ENCODE measurements at places on chromosomes 16 and 17. TPM values are rescaled to one million over a fixed set of nuclear protein-coding genes. Genes with fewer than 3 reads are reported as not detected.

Gene HOXB2
- total RNA-seq, result 14.2 TPM

Gene SEPTIN12
- not detected for total RNA-seq

Gene CD68
- total RNA-seq, result 40.0 TPM

Gene AANAT
- not detected for total RNA-seq

Gene ETV4
- total RNA-seq, result 5.4 TPM

Gene EME1
- total RNA-seq, result 2.9 TPM

Gene PRSS22
- total RNA-seq, result 38.8 TPM

Gene LPO
- not detected for total RNA-seq

Gene TMC7
- total RNA-seq, result 1.7 TPM

DNA sequence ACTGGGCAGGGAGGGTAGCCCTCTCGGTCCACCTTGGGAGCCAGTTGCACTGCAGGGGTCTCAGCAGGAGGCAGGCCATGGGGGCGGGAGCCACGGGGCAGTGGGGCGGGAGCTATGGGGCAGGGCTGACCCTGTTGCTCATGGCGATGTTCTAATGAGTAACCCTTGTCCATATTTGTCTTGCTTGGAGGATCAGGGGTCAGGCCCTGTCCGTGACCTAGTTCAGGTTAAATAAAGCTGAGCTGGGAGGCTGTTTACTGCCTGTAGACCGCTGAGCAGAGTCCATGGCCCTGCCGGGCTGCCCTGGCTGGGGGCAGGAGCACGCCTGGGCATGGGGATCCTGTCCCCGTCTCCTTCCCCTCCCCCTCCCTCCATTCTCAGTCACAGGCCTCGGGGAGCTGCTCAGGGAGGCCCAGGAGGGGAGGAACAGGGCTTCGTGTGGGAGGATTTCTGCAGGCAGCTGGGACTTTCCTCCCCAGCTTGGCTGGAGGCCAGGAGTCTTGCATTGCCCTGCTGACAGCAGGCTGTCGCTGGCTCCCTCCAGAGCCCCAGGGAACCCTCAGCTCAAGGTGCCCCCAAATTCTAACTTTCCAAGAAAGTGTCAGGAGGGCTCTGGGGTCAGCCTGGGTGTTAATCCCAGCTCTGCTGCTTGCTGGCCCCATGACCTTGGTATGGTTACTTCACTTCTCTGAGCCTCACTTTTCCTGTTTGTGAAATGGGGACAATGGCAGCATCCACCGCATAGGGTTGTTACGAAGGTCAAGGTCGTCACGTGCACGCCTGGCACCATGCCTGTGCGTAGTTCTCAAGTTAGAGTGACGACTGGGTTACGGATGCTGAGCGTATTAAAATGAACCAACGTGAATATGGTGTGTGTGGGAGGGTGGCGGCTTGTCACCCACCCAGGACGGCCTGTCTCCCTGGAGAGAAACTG, 6.1 kb upstream of the SERPINF2 start:
- no peak for DNase-seq

- no peak for DNase-seq
These were observed 55.5 kb upstream of the FAM20A start for GRCh38 chr17:68656666-68657065.

DNA sequence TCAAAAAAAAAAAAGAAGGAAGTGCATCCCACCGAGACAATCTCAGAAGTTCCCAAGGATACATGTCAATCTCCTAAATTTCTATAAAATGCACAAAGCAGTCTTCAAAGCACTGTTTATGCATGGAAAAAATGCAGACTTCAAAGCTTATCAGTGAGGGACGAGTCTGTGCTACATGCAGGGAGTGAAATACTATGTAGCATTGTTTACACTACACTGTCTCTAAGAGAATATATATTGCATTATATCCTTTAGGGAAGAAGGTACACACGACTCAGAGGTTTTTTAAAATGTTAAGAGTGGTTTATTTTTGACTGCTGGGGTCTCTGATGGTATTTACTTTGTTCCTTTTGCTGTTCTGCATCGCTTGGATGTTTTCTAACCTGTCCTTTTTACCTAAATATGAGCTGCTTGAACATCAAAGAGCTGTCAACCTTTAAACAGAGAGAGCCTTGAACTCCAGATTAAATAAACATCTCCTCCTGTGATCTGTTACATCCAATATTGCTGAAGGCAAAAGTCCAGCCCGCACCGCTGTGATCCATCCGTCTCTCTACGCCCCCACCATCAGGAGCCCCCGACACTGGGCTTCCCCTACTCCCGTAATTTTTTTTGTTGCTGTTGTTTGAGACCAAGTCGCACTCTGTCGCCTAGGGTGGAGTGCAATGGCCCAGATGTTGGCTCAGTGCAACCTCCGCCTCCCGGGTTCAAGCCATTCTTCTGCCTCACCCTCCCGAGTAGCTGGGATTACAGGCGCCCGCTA, 1.4 kb downstream of the FBXO31 start:
- no peak for DNase-seq

- DNase-seq, result no peak
These were observed 1.5 kb downstream of the HLF start for GRCh38 chr17:55266051-55266957.

DNA sequence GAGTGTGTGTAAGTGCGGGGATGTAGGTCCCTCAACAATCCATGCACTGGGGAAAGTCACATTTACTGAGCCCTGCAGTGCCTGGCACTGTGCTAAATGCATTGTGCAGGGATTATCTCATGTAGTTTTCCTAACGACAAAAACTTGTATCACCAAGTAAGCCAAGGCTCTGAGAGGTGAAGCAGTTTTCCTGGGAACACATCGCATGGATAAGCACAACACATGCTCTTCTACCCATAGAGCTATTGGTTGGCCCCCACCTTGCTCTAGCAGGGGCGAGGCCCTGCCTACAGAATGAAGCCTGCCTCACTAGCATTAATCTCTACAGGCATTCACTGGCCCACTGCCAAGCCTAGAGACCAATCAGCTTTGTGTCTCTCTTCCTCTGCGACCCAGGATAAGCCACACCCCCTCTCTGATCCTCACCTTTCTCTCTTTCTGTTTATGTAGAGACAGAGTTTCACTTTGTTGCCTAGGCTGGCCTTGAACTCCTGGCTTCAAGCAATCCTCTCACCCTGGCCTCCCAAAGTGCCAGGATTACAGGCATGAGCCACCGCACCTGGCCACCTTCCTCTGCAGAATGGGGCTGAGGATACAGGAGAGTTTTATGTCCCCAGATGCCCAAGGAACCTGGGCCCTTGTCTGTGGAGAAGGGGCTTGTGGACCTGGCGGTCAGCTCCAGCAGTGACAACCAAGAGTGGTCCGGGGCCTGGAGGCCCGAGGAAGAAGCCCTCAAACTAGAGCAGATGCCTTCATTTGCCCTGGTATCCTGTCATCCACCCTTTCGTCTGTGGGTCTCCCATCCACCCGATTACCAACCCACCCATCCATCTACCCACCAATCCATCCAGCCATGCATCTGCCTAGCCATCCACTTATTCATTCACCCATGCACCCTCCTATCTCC, 12.8 kb downstream of the CDH16 start:
- no peak for DNase-seq

- no peak for DNase-seq
These were observed 99.9 kb downstream of the MSI2 start for GRCh38 chr17:57356153-57356718.

- no peak for DNase-seq
These were observed 39.3 kb upstream of the AQP8 start for GRCh38 chr16:25177512-25177830.

- DNase-seq, result no peak
These were observed 126.6 kb downstream of the RPTOR start for GRCh38 chr17:80671039-80671824.

GRCh38 chr16:85514598-85515318, 98.4 kb upstream of the GSE1 start:
- DNase-seq, result no peak

DNA sequence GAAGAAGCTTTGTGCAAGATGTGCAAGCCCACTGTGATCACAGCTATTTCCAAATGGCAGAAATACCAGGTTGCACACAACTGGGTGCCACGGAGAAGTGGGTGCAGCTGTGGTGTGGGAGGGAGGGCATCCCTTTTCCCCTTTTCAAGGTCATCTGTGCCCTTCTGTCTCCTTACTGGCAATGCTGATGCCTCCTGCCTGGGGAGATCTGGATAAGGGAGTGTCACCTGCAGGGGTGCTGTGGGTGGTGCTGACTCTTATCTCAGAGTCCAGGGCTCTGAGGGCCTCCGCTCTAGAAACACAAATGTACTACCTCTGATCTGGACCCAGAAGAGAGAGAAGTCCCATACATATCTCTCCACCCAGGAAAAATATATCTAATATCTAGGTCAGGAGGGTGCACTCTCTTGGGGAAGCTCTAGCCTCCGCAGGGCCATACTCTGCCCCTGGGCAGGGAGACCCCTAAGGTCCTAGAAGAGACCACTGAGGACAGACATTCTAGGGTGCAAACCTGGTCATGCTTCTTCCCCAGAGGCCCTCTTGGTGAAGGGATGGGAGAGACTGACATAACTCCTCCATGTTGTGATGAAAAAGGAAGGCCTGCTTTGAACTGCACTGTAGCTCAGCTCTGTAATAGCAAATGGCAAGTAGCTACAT, 18.5 kb downstream of the NPRL3 start:
- DNase-seq, result no peak

GRCh38 chr16:2884041-2884451, 1.0 kb downstream of the FLYWCH2 start:
- no peak for DNase-seq

DNA sequence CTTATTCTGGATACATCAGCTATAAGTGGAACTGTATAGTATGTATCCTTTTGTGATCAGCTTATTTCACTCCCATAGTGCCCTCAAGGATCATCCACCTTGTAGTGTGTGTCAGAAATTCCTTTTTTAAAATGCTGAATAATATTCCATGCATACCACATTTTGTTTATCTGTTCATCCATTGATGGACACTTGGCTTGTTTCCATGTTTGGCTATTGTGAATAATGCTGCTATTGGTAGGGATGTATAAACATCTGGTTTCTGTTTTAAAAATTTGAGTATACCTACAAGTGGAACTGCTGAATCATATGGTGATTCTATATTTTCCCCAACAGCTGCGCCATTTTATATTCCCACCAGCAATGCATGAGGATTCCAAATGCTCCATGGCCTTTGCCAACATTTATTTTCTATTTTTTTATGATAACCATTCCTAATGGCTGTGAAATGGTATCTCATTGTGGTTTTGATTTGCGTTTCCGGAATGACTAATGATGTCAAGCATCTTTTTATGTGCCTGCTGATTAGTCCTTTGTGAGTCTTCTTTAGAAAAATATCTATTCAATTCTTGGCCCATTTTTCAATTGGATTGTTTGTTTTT, 11.6 kb downstream of the RCVRN start:
- no peak for DNase-seq

GRCh38 chr17:63918305-63918704, 334 bp downstream of the GH1 start:
- DNase-seq, result no peak

- DNase-seq, result no peak
These were observed 3.5 kb upstream of the CDC27 start for GRCh38 chr17:47192554-47192953.

DNA sequence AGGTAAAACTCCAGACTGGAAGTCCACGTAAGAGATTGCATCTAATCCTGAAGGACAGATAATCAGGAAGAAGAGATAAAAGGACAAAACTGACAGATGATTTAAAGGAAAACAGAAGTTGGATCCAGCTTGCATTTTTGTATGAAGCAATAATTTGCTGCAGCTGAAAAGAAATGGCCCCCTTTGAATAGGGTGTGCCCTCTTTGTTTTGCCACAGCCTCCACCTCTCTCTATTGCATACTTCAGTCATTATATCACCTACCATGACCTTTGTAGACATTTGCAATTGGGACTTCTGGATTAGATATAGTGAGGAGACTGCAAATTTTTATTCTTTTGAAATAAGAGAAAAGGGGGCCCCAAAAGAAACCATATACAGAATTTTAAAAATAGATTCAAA, 8.1 kb downstream of the NOG start:
- no peak for DNase-seq

DNA sequence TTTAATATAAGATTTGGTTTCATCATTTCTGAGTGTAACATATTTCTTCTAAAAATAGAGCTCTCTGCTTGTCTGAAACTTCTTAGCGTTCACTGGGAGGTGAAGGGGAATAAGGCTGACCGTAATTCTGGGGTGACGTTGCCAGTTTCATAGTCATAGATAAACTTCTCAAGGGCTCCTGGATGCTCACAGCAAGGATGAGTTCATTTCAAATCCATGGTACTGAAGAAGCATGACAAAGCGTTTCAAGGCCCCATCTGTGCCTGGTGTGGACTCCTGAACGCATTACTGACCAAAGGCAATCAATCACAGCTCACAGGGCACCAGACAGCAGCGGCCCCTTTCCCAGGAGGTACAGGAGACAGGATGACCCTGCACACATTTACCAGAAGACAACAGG, 12.0 kb upstream of the EVPL start:
- no peak for DNase-seq

DNA sequence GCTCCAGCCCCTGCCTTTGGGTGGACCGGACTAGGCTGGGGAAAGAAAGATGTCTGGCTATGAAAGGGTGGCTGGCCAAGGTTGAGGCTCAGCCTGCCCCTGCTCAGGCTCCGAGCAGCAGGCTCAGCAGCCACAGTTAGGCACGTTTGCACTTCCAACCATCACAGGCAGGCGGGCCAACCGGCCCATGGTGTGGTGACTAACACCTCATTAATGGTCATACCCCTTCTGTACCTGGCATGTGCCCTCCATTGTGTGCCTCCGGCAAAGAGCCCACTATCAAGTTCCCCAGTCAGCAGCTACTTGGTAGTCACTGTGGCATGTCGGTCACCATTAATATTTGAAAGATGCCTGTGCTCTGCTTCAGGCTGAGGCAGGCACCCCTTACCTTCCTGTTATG, 6.7 kb downstream of the TBC1D24 start:
- DNase-seq, result no peak

Measured in vagina (tissue), 2 donors.